ENCODE measurements at places on chromosomes 13 and 19. TPM values are rescaled to one million over a fixed set of nuclear protein-coding genes. Genes with fewer than 3 reads are reported as not detected.

GRCh38 chr13:97948041-97948440 lies 5.4 kb upstream of the IPO5 start:
- DNase-seq = no peak

- no peak for DNase-seq
Observed at GRCh38 chr13:80870186-80870585, 529.3 kb upstream of the SPRY2 start.

DNA sequence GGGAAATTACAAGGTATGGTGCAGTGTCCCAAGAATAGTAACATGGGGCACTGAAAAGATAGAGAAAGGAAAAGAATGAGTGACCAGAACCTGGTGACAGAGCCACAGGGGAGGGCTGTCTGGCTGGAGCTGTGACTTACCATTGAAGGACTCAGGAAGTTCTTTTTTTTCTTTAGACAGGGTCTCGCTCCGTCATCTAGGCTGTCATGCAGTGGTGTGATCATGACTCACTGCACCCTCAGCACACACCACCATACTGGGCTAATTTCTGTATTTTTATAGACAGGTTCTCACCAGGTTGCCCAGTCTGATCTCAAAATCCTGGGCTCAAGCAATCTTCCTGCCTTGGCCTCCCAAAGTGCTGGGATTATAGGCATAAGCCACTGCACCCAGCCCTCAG lies 8.8 kb upstream of the CPB2 start:
- DNase-seq = no peak

DNA sequence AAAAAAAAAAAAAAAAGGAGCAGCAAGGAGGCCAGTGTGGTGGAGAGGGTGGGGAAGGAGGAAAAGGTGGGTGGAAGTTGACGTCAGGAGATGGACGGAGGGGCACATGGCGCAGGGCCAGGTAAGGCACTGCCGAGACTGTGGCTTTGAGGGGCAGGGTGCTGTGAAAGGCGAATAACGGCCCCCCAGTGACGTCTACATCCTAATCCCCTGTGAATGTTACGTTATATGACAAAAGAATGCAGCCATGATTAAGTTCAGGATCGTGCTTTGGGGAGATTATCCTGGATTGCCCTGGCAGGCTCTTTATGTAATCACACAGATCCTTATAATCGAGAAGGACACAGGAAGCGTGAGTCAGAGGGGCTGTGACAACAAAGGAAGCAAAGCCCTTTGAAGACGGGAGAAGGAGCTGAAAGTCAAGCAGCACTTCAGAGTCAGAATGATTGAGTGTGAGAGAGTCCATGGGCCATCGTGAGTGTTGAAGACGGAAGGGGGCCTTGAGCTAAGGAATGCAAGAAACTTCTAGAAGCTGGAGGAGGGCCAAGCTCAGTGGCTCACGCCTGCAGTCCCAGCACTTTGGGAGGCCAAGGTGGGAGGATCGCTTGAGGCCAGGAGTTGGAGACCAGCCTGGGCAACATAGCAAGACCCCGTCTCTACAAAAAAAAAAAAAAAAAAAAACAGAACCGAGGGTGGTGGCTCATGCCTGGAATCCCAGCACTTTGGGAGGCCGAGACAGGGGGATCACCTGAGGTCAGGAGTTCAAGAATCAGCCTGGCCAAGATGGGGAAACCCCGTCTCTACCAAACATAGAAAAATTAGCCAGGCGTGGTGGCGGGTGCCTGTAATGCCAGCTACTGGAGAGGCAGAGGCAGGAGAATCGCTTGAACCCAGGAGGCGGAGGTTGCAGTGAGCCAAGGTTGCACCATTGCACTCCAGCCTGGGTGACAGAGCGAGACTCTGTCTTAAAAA lies 13.8 kb upstream of the CEACAM16 start:
- peak; percentile 67 for DNase-seq

GRCh38 chr13:101474419-101474957 lies 22.0 kb downstream of the ITGBL1 start:
- DNase-seq = no peak

GRCh38 chr13:43377973-43378372 lies 354.6 kb downstream of the DNAJC15 start:
- DNase-seq = no peak

DNA sequence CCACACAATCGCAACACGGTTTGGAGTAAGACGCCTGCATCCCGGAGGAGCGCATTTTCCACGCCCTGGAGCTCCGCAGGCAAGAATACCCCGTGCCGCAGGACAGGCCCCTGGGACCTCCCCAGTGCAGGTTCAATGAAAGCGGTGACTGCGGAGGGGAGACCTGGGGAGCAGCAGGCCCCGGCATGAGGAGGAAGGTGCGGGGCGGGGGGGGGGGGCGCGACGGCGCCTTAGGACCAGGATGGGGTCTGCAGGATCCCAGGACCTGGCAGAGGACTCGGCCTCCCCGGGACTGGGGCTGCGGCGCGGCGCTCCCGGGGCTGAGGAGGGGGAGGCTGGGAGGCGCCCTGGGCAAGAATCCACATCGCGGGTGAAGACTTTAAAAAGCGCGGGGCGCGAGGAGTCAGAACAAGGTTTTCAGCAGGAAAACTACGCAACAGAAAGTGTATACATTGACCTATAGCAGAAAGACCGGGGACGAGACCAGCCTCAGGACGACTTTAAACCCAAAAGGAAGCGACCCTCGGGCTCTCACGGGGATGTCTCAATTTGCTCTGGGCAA lies 432 bp downstream of the ZNF611 start:
- peak; percentile 66 for DNase-seq

The FOXO1 gene
- 26.8 TPM for total RNA-seq

The CACNG7 gene
- not detected for total RNA-seq

The FXYD1 gene
- total RNA-seq = 631 TPM
